ENCODE measurements at places on chromosomes 5 and 9.

DNA sequence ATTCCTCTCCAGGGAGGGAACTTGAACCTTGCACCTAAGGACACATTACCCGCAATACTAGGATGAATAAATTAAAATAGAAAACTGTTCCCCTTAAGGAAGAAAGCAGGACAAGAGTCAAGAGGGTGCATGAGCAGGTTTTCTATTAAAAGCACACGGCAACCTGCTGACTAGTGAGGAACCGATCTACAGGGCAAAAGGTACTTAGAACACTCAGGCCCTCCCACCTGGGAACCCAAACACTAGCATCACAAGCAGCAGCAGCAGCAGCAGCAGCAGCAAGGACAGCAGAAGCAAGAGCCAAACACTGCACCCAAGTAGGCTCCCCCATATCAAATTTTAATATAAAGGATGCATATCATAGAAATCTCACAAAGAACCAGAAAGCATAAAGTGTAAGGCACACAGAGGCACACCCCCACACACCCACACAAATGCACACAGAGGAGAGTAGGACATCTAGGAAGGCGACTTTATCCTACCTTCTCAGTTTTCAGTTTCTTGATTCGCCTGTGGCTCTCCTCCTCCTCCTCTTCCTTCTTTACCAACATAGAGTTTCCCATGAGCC lies 2.8 kb downstream of the ZNF608 start:
- DNase-seq = no peak

- no peak for DNase-seq
Measured at GRCh38 chr5:120657104-120657503, 193.0 kb downstream of the PRR16 start.

- no peak for DNase-seq
Measured at GRCh38 chr9:76423216-76424177, 29.3 kb upstream of the RFK start.

DNA sequence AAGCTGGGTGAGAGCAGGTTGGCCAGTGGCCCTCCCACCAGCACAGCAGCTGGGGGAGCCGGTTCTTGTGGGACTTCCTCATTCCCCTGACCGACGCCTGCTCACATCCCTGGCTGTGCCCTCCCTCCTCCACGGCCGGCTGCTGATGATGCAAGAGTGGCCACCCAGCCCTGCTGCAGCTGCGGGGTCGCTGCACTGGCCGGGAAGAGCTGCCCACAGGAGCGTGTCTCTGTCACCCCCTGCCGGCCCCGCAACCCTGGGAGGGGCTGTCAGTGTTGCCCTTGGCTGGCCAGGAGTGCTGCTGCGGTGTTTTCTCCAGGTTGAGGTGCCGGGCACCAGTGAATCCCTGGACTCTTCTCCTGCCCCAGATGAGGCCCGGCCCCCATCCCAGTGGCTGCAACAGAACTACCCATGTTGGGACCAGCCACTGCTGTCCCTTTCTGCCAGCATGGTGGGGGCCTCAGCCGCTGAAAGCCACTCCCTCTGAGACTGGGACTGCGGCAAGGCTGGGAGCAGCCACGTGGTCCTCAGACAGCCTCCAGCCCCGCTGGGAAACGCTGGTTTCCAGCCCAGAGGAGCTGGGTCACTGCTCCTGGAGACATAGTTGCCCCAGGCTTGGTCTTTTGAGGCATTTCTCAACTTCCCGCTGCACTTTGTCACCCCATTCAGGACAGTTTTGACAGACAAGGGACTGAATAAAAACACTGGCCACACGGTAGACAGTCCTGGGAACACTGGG lies 739 bp downstream of the CARD9 start:
- DNase-seq = no peak

GRCh38 chr9:16119261-16120230 lies 566.7 kb downstream of the CCDC171 start:
- no peak for DNase-seq

DNA sequence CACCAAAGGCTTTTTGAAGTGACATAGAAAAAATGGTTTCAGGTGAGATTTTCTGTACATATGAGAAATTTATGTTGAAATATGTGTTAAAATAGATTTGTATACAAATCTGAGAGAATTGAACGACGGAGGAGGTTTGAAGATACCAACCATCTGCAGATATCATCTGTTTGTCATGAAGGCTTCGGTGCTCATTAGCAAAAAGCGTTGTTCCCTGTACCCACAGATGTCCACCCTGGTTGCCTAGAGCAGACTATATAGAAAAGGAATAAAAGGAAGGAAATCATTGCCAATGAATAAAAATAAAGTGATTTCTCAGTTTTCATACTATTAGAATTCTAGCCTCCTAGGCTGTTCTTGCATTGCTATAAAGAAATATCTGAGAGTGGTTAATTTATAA lies 2262.8 kb upstream of the ACO1 start:
- no peak for DNase-seq

DNA sequence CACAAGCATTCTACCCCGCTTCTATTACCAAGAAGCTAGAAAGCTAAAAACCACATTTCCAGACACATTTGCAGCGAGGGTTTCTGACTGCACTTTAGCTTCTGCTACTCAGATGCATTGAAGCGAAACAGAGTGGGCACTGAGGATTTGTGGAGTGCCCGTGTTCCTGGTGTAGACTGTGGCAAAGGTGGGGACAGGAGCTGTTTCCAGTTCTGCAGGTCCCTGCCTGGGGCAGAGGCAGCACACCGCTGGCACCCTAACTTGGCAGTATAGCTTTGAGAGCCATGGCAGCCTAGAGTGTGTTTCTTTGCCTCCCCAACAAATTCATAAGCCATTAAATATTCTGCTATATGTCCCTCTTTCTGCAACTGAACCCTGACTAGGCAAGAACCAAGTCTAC lies 108.6 kb upstream of the SPOCK1 start:
- no peak for DNase-seq

- DNase-seq = no peak
Measured at GRCh38 chr5:148768806-148769415, 57.5 kb upstream of the ADRB2 start.
